Activated CD4-positive, alpha-beta memory T cell treated with anti-CD3 and anti-CD28 coated beads, Interleukin-2, amount 10 ng/mL, durations not matched to agents 7 days and 5 days (primary cell): ENCODE measurements at places on chromosomes 7 and 10. TPM values are rescaled to one million over a fixed set of nuclear protein-coding genes. Genes with fewer than 3 reads are reported as not detected.

- no peak for DNase-seq
These were observed 62.6 kb downstream of the DOCK4 start for GRCh38 chr7:112143582-112143981.

DNA sequence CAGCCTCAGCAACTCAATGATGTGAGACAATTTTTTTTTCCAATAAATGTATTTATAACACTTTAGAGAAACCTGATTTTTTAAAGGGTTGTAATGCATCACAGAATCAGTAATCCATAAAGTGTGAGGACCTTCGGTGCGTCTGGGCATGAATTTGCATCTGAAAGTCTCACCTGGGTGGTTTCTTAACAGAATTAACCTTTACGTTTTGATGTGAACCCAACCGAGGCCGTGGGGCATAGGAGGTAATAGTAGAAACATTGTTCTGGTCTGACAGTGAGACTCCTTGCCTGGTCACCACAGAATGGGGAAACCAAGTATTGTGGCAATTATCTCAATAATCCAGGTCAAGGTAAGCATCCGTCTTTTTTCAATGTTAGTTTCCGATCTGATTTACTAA is 114.6 kb downstream of the PRKCQ start:
- DNase-seq = no peak

GRCh38 chr7:73905360-73905759 is 44.4 kb downstream of the TMEM270 start:
- no peak for DNase-seq

GRCh38 chr7:139587535-139587934 is 64.0 kb downstream of the CLEC2L start:
- no peak for DNase-seq

Gene AS3MT
- total RNA-seq = 0.15 TPM
